ENCODE measurements at places on chromosomes 11 and 22.

GRCh38 chr11:82855616-82856015 is 44.6 kb downstream of the PRCP start:
- DNase-seq = no peak

DNA sequence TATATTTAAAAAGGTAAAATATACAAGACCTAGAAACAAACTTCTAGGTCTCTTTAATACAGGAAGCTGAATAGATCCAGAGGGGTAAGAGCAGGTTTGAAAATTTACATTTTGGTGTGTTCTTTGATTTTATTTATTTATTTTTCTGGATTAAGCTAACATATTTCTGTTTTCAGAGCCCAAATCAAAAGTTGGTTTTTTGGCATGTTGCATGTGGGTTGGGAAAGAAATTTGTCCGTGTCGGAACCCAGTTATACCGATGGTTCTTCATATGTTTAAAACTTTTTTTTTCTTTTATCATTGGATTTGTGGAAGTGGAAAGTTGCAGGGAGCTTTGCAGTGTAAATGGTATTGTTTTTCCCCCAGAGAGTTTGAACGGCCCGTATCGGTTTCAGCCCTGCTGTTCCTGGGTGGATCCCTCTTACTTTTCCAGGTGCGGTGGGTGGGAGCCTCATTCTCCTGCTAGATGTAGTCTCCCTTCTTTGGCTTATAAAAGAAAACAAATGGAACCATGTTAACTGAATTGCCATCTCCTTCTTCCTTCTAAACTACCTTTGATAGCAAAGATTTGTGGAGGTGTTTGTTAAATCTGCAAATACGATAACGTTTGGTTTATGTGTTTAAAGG is 746 bp downstream of the CTNND1 start:
- DNase-seq = no peak

DNA sequence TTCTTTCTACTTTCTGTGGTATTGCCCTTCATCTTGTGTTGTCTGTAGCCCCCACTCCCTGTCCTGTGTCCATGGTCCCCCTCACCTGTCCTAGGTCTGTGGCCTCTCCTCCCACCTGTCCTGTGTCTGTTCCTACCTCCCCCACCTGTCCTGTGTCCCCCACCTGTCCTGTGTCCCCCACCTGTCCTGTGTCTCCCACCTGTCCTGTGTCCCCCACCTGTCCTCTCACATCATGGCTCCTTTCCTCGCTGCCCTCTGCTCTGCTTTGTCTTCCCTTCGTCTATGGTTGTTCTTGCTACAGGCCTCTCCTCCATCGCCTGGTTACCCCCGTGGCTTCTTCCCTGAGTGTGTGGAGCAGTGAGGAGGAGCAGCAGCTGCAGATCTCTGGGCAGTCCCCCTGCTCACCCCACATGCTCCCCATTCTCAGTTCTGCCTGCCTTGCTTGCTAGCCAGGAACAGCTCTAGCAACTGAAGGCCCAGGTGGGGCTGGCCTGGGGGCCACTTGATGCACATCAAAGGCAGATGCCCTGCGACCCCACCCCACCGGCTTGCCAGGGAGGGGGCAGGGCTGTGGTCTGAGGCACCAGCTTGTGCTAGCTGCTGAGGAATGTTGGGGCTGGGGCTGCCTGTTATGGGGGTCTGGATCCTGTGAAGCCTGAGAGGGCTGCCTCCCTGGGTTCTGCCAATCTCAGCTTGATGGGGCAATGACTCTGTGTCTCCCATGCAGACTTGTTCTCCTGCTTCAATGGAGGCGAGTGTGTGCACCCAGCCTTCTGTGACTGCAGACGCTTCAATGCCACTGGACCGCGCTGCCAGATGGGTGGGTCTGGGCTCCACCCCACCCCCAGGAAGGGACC is 5.6 kb downstream of the OTOG start:
- DNase-seq = no peak

DNA sequence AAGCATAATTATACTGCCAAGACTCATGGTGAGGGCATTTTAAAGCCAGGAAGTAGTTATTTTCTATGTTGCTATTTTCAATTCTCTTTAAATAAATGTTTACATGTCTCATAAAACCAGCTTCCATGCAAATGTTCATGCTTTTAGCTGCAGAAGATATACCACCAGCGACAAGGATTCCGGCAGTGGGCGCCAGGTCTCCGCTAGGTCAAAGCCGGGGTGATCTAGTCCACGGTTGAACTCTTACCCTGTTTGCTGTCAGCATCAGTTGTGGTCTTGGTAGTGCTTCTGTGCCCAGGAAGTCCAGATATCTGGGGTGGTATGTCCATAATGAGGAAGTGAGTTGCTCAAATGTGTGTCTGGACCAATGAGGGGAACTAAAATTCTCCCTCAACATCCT is 265.7 kb downstream of the BRD1 start:
- no peak for DNase-seq

GRCh38 chr22:45103756-45104155 is 60.0 kb upstream of the NUP50 start:
- DNase-seq = no peak

GRCh38 chr11:86174101-86175046 is 70.2 kb upstream of the EED start:
- peak; percentile 76 for DNase-seq

GRCh38 chr11:17992916-17993315 is 19.9 kb downstream of the SERGEF start:
- no peak for DNase-seq

- DNase-seq = no peak
Observed at GRCh38 chr11:32033067-32033466, 57.8 kb upstream of the RCN1 start.

DNA sequence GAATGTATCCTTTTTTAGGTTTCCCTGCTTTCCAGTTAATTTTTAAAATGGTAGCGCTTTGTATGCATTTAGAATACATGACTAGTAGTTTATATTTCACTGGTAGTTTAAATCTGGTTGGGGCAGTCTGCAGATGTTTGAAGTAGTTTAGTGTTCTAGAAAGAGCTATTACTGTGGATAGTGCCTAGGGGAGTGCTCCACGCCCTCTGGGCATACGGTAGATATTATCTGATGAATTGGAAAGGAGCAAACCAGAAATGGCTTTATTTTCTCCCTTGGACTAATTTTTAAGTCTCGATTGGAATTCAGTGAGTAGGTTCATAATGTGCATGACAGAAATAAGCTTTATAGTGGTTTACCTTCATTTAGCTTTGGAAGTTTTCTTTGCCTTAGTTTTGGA is 86.4 kb upstream of the BIRC3 start:
- DNase-seq = no peak

GRCh38 chr11:102780491-102780918 is at the start of gene MMP10:
Gene MMP10 (minus strand): TSS chr11:102780628. CDS start chr11:102780591, 37 bp downstream.
- peak; percentile 15 for DNase-seq

- DNase-seq = no peak
Observed at GRCh38 chr11:83643115-83643514, 356.9 kb upstream of the CCDC90B start.

GRCh38 chr11:75325713-75326438 is 25.6 kb downstream of the ARRB1 start:
- no peak for DNase-seq

DNA sequence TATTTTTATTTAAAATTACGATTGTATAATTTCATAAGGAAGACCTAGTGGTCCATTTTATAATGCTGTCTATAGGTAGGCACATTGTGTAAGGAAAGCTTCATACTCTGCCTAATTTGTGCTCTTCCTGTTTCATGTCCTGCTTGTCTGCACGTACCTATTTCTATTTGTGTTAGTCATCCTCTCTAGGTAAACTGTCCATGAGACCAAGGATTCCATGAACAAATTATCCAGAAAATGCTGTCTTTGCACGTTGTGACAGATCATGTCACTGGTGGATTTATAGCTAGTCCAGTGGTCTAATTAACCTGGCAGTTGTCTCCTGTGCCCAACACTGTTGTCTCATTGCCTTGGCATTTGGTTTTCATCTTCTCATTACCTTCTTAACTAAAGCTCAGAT is 44.7 kb downstream of the DNAJC24 start:
- no peak for DNase-seq

- DNase-seq = no peak
Observed at GRCh38 chr11:44488165-44488965, 77.1 kb upstream of the CD82 start.

DNA sequence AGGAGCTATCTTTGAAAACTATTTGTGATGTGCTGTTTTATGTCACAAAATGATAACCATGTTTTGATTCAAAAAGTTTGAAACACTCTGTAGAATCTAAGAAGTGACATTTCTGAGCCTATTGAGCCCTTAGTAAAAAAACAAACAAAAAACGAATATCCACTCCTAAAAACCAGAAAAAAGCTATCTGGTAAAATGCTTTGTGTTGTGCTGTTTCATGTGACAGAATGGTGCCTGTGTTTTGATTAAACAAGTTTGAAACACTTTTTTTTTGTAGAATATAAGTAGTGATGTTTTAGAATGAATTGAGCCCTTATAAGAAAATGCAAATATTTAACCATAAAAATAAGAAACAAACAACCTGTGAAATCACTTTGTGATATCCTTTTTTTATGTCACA is 105.2 kb upstream of the VPREB1 start:
- no peak for DNase-seq

- DNase-seq = peak; percentile 43
Observed at GRCh38 chr11:118956094-118956846, at the start of gene UPK2. Gene UPK2 (plus strand): TSS chr11:118956298. CDS start chr11:118956351, 53 bp downstream.

GRCh38 chr11:88475991-88476418 is 138.5 kb upstream of the CTSC start:
- no peak for DNase-seq

- DNase-seq = no peak
Observed at GRCh38 chr11:73137944-73138274, 4.2 kb downstream of the FCHSD2 start.

- DNase-seq = no peak
Observed at GRCh38 chr11:11569936-11570491, 51.8 kb downstream of the GALNT18 start.

DNA sequence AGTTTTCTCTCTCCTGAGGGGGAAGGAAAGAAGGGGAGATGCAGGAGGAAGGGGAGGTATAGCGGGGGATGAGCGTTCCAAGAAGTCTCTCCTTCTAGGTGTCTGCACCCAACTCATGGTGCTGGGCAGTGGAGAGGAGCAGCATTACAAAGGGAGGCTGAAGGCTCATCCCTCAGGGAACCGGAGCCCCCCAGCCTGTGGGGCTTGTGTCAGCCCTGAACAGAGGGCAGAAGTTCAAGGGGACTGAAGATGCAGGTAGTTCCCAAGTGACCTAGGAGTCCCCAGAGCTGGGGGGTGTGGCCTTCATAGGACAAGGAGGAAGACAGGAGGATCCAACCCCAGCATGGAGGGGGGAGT is 1.8 kb downstream of the C11orf68 start:
- no peak for DNase-seq

DNA sequence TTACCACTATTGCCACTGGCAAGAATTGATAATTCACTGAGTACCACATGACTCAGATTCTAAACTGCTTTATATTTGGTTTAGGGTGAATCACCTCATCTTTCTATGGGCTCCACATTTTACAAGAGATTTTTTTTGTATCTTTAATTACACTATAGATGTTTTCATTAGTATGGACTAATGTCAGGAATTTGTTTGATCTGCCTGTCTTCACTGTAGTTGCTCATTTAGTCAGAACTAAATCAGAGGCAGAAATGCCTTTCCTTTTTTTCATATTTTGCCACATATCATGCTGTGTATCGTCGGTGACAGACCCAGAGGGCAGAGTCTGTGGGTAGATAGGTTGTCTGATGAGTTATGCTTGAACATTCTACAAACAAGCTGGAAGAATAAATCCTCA is 524.1 kb downstream of the METTL15 start:
- no peak for DNase-seq

Data from smooth muscle cell of the brain vasculature (primary cell).